ENCODE measurements at places on chromosomes 16 and 17.

GRCh38 chr16:46907061-46907774 is 23.1 kb downstream of the GPT2 start:
- no peak for DNase-seq

DNA sequence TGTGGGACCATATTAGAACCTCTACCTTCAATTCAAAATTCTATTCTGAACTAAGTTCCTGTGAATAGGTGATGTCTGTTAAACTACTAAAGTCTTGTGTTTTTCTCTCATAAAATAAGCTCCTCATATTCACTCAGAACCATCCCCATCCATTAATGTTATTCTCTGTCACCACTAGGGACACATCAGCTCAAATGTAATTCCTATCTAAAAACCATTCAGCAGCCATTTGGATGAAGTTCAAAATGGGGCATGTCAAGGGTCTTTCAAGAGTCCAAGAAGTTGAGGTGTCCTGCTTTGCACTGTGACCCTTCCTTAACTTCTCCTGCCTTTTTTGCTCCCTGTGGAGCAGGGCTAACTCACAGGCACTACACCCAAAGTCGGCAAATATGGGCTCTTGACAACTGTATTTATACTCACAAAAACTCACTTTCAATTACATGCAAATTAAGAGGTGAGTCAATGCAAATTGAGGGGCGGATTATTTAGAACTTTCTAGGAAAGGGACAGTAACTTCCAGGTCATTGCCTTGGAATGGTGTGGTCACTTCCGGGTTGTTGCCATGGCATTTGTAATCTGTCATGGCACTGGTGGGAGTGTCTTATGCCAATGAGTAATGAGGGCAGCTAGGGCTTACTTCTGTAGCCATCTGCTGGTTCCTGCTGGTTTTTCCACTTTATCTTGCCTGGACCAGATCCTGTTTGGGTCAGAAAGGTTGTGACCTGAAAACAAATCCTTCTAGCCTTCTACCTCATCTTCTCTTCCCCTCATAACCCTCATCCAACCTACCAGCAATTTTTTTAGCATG is 128.2 kb upstream of the COX10 start:
- peak; percentile 44 for DNase-seq

DNA sequence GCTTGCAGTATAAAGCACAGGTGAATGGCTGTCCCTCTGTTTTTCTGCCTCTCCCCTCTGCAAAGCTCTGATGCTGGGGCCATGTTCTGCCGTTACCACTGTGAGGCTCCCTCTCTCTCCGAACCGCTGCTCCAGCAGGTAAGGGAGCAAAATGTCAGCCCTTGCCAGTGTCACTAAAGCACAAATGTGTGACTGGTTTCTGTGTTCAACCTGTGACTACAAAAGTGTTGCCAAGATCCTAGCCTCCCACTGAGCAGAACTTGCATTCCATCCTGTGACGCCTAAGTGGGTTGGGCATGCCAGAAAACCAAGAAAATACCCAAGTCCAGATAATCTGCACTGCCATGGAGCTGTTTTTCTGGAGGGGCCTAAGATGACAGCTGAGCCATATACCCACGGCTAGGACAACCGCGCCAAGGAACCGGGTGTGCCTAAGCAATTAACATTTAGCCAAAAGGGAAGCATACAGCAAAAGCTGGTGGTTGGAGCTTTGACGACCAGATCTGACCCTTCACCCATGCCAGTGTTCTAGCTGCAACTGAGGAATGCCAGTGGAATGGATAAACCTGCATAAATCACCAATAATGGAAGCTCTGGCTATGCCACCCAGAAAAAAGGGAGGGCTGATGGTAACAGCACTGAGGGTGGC is 35.0 kb downstream of the PSME3IP1 start:
- DNase-seq = no peak

GRCh38 chr16:58614860-58615259 is 14.8 kb downstream of the CNOT1 start:
- DNase-seq = no peak

GRCh38 chr17:81509972-81510784 is 2.4 kb downstream of the ACTG1 start:
- DNase-seq = no peak

GRCh38 chr17:45296003-45296832 is 20.6 kb downstream of the MAP3K14 start:
- DNase-seq = no peak

- DNase-seq = no peak
Measured at GRCh38 chr17:66313995-66314659, 11.7 kb downstream of the PRKCA start.

DNA sequence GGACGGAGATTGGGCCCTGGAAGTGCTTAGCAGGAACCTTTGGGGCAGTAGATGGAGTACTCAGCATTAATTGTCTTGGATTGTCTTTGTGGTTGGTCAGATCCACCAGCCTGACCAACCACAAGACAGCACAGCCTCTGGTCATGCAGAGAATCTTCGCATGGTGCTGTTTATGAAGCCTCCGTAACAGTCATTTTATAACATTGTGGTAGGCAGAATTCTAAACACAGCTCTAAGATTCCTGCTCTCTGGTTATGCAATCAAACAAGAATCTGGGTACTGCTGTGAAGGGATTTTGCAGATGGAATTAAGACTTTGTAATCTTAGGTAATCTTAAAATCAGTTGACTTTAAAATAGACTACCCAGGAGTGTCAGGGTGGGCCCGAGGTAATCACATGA is 312.2 kb upstream of the GOT2 start:
- DNase-seq = no peak

DNA sequence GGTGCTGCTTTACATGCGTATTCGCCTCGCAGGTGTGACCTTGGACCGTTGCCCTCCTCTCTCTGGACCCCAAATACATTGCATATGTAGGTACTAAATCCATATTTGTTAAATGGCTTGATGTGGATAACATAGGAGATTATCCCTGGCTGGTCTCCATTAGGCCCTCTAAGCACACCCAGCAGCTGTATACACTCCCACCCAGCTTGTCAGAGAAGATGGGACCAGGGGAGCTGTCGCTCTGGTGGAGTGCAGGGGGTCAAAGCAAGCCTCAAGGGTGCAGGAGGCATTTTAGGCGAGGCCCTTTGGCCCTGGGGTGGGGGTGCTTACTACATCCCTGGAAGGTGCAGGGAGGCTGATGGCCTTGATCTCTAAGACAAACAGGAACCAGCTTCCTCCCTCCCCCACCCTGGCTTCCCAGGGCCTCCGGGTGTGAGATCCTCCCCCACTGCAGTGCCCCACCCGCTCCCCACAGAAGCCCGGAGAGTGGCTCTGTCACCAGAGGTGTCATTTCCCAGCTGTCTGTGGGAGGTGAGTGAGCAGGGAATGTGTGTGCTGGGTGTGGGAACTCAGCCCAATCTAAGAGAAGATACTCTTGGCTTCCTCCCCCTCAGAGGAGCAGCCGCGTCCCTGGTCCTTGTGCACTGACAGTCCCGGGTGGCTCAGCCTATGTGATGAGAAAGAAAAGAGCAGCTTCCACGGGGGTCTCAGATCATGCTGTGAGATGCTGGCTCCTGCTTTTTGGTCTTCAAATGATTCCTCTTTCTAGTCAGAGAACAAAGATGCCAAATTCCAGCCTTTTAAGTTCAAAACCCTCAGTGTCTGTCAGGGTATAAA is 1.4 kb upstream of the VAMP2 start:
- peak; percentile 43 for DNase-seq

DNA sequence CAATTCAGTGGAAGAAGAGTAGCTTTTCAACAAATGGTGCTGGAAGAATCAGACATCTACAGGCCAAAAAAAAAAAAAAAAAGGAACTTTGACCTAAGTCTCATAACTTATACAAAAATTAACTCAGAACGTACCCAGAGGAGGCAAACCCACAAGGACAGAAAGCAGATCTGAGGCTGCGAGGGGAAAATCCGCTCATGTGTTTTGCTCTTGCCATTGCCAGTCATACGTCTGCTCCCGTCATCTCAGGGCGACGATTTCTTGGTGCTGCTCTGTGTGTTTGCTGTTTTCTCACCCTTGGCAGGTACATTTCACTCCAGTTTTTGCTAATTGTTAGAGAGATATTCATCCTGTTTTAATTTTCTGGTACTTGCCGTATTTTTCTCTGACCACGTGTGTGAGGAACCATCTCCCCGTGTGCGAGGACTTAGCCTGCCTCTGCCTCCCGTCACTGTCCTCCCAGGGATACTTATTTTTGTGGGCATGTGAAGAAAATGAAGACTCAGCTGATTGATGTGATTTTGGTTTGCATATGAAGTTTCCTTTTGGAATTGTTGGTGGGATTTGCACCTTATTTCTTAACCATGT is 33.4 kb upstream of the ACSF3 start:
- no peak for DNase-seq

GRCh38 chr17:77444984-77445759 is 304.4 kb downstream of the SEC14L1 start:
- DNase-seq = no peak

DNA sequence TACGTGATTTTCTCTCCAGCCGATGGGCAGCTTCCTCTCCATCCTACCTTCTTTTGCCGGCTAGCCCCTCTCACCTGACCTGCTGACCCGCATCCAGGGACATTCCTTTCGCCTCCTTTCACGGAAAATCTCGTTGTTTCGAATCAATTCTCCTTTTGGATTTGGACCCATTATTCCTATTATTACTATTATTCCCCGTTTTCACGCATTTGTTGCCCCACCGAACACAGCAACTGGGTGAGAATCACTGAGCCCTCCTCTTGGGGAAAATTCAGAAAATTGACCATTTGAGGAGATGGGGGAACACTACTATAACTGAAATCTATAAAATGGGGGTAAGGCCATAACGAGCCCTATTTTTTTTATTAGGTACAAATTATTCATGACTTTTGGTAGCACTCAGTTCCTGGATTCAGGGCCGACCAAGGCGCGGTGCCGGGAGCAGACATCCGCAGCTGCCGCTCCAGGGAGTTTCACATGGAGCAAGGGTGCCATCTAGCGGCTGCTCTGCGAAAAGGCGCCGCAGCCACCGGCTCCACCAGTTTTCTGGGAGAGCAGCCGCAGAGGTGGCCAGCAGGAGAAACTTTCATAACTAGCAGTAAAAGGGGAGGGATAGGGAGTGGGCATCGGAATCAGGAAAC is 3.3 kb upstream of the HOXB8 start:
- DNase-seq = peak; percentile 95

DNA sequence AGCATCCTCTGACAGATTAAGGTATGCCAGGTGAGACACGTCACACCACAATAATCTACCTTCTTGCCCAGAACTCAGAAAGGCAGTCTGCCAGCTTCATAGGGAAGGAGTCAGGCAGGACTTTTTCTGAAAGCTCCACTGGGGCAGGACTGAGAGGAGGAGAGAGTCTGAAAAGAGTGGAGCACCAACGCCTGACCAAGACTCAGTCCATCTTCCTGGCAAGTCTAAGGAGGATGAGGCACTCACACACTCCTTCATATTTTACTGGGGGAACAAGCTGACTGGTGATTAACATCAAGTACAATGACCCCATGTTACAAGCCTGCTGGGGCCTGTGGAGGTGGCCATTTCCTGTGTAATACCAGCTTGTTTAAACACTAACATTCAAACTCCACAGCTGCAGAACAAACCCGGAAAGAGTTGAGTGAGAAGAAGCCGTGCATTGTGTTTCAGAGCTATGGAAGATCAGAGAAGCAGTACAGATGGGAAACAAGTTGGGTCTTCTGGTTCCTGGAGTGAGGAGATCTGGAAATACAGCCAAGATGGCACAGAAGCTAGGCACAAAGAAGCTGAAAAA is 122.4 kb downstream of the HIC1 start:
- no peak for DNase-seq

GRCh38 chr16:30569746-30570635 is 1.5 kb downstream of the ZNF688 start:
- DNase-seq = no peak
